ENCODE measurements at places on chromosomes 13 and 19. TPM values are rescaled to one million over a fixed set of nuclear protein-coding genes. Genes with fewer than 3 reads are reported as not detected.

The DNASE2 gene
- total RNA-seq: 48.1 TPM

- no peak for DNase-seq
These were observed 173.2 kb downstream of the DCLK1 start for GRCh38 chr13:35957996-35958395.

- DNase-seq: no peak
These were observed 238.0 kb downstream of the PCDH9 start for GRCh38 chr13:66992183-66992582.

GRCh38 chr19:53916004-53916403 lies 6.9 kb downstream of the CACNG7 start:
- DNase-seq: peak; percentile 30

DNA sequence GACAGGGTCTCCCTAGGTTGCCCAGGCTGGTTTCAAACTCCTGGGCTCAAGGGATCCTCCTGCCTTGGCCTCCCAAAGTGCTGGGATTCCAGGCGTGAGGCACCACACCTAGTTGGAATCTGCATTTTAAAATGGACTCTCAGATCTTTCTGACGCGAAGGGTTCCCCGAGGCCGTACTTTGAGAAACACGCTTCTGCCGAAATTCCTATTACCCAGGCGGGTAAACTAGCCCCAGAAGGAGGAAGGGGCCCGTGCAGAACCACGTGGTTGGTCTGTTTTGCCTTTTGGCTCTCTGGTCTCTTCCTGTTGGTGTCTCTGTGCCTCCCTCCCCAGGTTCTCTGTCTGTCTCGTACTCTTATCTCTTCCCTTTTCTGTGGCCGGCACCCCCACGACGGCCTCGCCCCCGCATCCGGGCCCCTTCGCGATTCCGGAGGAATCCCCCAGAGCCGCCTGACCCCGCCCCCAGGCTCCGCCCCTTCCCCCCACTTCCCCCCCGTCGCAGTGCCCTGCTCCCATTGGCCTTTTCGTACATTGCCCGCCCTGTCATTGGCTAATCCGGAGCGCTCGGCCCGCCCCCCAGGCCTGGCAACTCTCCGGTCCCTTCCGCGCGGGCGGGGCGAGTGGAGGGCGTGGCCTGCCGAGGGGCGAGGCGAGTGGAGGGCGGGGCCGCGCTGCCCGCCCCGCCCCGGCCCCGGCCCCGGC lies at the start of gene TNFAIP8L1:
TNFAIP8L1 (plus strand) TSS at position 689 of the 703 bp plus-strand sequence. CDS start 12,354 bp downstream, outside the sequence.
- DNase-seq: peak; percentile 100

The SYNGR4 gene
- not detected for total RNA-seq

Measured in osteoblast (primary cell).